ENCODE measurements at places on chromosomes 3 and 15.

GRCh38 chr15:26943866-26944265 lies 27.1 kb upstream of the GABRG3 start:
- DNase-seq = no peak

GRCh38 chr15:29122506-29122905 lies 147.1 kb downstream of the NSMCE3 start:
- DNase-seq = no peak

- DNase-seq = no peak
These were observed 523 bp downstream of the VILL start for GRCh38 chr3:37991109-37991508.

DNA sequence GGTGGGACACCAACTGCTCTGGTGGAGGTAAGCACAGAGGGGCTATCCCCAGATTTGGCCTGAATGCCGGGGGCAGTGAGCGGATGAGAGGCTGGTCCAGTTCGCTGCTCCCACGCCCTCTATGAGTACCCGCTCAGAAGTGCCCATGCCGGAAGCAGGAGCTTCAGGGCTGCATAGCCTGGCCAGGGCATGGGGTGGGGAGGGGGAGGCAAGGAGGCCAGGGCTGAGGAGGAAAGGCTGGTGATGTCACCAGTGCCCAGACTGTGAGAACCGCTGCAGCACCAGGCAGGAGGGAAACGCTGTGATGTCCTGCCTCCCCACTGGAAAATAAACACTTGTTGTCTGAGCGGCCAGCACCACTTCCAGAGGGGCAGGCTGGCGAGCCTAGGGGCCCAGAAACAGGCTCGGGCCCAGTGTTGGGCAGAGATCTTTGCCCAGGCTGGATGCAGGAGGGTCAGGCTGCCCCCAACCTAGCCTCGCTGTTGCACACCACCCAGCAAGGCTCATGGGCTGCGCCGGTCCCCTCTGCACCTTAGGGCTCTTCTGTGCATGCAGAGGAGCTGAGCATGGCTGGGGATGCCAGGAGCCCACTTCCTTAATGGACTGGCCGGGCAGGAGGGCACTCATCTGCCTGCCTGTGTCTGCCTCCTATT lies 10.9 kb upstream of the DLL4 start:
- no peak for DNase-seq

GRCh38 chr3:159781867-159782266 lies 206.8 kb upstream of the IL12A start:
- no peak for DNase-seq

- DNase-seq = no peak
These were observed 9.2 kb downstream of the FAM162A start for GRCh38 chr3:122392868-122393844.

- no peak for DNase-seq
These were observed 11.4 kb downstream of the ZFAND6 start for GRCh38 chr15:80070840-80071239.

- DNase-seq = no peak
These were observed 120.9 kb downstream of the DTWD1 start for GRCh38 chr15:49741712-49742111.

DNA sequence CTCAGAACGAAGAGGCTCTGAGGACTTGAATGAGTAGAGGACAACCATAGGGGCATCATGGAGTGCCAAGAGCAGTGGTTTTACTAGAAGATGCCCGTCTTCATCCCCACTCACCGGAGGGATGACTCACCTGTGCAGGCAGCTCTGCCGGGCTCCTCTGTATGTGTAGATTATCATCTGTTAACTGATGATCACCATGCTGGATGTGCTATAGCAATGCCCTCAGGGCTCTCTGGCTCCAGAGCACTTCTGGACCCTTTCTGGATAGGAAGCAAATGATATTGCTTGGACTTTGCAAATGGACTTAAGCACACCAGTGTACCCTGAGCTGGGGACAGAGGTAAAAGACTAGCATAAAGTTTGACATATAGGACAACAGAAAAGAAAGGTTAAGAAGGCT lies 10.2 kb upstream of the TGFBR2 start:
- no peak for DNase-seq

GRCh38 chr3:154191520-154191919 lies 70.3 kb downstream of the ARHGEF26 start:
- DNase-seq = no peak

GRCh38 chr3:29618395-29619282 lies 337.8 kb downstream of the RBMS3 start:
- DNase-seq = no peak

- no peak for DNase-seq
These were observed 356.2 kb downstream of the SV2B start for GRCh38 chr15:91456251-91456718.

DNA sequence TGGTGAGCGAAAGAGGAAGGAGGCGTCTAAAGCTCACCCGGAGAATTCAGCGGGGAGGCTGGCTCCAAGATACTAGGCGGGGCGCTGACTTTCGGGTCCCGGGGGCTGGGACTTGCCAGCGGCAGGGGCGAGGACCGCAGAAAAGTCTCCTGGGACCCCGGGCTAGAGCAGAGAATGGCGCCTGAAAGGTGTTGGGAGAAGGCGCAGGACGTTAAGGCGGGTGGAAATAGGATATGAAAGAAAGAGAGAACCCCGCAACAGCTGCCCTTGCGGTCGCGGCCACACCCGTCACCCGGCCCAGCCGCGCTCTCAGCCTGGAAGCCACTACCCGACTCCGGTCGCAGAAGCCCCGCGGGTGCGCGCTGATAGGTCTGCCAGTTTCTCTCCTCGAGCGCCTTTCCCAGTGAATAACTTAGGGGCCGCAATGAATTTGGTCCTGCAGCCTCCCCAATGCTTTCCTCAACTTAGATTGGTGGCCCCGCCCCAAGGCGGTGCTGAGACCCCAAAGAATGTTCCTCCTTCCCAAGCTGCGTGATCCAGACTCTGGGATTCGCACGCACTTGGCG lies 604 bp downstream of the LTK start:
- DNase-seq = no peak

DNA sequence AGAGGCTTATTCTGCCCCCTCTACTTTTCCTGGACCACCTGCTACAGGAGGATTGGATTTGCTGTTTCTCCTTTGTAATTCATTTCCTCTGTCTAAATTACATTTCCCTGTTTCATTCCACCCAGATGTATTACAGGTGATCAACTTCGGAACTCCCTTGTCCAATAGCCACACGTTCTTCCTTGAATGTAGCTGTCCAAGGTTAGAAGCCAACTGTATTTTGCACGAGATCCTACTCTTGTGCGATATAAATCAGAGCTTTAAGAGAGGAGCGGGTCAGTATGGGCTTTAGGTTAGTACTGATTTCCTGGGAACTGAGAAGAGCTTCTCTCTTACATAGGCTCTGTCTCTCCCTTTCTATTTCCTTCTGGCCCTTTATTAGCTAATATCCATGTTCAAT lies 20.5 kb downstream of the GJD2 start:
- DNase-seq = no peak

DNA sequence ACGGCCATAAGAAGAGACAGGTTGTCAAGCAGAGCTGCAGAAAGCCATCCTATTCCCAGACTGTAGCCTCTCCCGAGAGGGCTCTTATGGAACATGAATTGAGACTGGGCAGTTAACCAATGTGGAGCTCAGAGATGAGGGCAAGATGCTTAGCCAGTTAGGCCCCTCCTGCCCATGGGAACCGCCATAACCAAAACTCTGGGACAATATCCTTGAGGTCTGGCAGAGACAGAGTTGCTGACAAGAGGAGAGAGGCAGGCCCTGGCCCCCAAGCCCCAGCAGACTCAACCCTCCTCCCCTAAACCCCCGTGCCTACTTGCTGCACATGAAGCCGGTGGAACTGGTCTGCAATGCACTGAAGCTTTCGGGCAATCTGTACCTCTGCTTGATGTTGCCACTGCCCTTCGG lies 4.8 kb downstream of the BMF start:
- DNase-seq = no peak

GRCh38 chr3:183714622-183715021 lies 17.0 kb downstream of the YEATS2 start:
- DNase-seq = no peak

GRCh38 chr15:58074452-58074851 lies 8.9 kb upstream of the ALDH1A2 start:
- DNase-seq = no peak

GRCh38 chr3:147887797-147888196 lies 478.6 kb downstream of the ZIC1 start:
- DNase-seq = no peak

DNA sequence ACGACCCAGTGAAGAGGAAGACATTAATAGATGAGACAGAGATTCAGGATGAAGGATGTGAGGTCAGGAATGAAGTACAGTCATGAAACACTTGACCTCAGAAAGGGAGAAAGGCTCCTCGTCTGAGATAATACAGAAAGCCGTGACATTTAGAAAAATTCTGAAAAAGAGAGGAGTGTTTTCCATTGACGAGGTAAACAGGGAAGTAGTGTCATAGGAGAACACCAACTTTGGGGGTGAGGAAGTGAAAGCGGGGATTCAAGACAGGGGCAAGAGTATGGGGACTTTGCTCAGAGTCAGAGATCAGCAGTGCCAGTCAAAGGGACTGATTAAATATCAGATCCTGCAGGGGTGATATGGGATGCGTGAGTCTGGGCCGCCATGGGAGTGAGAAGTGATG lies 160.9 kb downstream of the PLCL2 start:
- DNase-seq = no peak

DNA sequence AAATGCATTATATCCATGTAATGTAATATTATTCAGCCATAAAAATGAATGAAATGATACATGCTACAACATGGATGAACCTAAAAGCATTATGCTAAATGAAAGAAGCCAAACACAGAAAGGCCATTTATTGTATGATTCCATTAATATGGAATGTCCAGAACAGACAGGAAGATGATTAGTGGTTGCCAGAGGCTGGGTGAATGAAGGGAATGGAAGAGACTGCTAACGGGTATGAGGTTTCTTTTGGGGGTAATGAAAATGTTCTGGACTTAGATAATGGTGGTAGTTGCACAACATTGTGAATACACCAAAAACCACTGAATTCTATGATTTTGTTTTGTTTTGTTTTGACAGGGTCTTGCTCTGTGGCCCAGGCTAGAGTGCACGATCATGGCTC lies 61.6 kb upstream of the MAP4 start:
- no peak for DNase-seq

- no peak for DNase-seq
These were observed 17.9 kb downstream of the CRYGS start for GRCh38 chr3:186526256-186526606.

- DNase-seq = no peak
These were observed 35.9 kb upstream of the CMSS1 start for GRCh38 chr3:99781761-99782160.

GRCh38 chr3:157225001-157225400 lies 65.1 kb upstream of the CCNL1 start:
- DNase-seq = no peak

DNA sequence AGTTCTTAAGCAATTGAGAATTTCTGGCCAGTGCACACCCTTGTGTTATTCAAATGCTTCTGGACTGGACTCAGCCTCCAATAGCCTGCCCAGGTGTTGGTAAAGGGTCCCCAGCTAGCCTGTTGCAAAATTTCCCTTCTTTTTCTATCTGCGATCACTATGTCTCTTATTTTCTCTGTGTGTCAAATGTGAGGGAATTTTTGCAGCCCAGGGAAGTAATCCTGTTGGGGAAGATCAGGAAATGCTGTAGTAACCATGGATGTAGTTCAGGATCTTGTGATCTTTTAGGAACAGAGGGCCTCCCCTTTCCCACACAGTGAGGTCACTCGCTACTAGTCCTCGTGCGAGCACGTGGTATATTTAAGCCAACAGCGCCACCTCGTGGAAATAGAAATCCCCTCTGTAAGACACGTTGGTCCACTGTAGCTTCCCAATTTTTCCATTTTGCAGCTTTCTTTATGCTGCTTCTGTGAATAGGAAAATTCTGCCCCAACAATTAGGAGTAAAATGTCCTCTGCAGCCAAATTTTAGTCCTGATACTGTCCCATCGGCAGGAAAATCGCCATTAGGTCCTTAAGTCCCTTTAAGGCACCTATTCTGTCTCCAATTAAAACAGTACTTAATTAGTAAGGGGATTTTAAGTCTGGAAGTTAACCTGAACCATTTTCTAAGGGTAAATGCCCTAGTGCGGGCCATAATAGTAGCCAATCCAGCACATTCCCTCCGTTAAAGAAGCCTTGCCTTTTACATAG lies 4.0 kb upstream of the SMCO1 start:
- peak; percentile 29 for DNase-seq

GRCh38 chr3:182597621-182598041 lies 195.7 kb upstream of the ATP11B start:
- DNase-seq = no peak

GRCh38 chr3:67362686-67363085 lies 291.7 kb downstream of the SUCLG2 start:
- DNase-seq = no peak

- DNase-seq = no peak
These were observed 106.7 kb downstream of the RAP2B start for GRCh38 chr3:153268564-153269279.

- DNase-seq = no peak
These were observed 9.9 kb downstream of the RFT1 start for GRCh38 chr3:53120336-53120735.

DNA sequence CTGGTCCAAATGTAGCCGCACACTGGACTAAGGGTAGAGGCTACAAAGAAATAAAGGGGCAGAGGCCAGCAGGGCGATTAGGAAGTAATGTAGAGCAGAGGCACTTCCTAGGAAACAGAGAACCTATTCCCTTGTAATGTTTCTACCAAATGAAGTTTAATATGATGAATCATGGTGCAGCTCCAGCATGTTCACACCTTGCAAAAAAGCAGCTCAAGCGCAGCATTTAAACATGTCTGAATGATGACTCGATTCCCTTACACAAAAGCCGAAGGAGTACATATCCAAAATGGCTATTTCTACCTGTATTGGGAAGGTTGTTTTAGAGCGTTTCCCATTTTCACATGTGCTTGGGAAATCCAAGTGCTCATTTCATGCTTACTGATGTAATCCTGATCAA lies 204.8 kb downstream of the MECOM start:
- DNase-seq = no peak

DNA sequence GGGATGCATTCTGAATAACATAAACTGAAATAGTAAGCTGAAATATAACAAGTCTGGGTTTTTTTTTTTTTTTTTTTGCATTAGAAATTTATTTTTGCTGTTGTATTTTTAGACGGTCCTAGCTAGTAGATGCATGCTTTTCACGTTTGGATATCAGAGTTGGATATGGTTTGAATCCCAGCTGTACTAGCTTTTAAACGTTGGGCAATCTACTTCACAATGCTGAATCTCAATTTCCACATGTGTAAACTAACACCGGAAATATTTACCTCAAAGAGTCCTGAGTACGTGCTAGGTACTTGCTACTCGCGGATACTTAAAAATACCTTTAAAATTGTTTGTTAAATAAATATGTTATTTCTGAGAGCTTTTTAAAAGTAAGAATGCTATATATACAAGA lies 139.8 kb downstream of the BBX start:
- no peak for DNase-seq

- DNase-seq = no peak
These were observed 93.4 kb downstream of the CHSY1 start for GRCh38 chr15:101158166-101159095.

- no peak for DNase-seq
These were observed 24.3 kb downstream of the CYP8B1 start for GRCh38 chr3:42851228-42851834.

GRCh38 chr3:12921736-12922135 lies 80.4 kb upstream of the RPL32 start:
- no peak for DNase-seq
